Hepatocyte (in vitro differentiated cells): ENCODE measurements at places on chromosomes 16 and 17. TPM values are rescaled to one million over a fixed set of nuclear protein-coding genes. Genes with fewer than 3 reads are reported as not detected.

DNA sequence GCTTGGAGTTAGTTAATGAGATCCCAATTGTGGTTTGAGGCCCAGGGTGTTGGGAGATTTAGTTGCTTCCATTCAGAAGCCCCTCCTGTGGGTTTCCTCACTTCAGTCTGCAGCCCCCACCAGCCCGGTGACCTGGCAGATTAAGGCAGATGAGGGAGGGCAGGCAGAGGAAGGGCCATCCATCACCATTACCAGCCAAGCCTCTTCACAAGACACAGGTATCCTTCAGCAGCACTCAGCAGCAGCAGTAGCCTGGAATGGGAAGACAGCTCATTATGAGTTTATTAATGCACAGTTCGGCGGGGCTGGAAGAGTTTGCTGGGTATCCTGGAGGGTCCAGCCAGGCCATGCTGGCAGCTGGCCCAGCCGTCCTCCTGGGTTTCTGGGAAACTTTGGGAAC lies 90.0 kb upstream of the GPRC5B start:
- H3K27ac ChIP-seq = no peak overlapping the region
- no peak for DNase-seq
- no peaks in the 10 kb centered on the region for H3K4me1 ChIP-seq
- no peak overlapping the region for H3K4me3 ChIP-seq

DNA sequence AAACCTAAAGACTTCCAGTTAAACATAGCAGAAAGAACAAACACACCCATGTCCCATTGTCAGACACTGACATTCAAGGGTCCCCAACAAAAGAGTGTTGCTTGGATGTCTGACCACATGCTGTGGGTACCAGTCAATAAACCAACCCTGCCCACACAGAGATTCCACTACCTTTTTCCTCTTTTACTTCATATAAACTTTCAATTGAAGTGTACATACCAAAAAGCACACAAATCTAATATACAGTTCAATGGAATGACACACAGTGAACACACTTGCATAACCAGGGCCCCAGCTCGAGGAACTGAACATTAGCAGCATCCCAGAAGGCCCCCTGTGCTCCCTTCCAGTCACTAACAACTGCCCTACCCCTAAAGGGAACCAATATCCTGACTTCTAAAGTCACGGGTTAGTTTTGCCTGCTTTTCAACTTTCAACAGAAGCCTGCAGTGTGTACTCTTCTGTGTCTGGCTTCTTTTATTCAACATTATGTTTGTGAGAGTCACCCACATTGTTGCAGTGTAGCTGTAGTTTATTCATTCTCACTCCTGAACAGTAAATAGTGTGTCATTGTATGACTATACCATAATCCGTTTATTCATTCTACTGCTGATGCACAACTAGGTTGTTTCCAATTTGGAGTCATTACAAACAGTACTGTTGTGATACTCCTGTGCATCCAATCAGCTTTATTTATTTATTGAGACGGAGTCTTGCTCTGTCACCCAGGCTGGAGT lies 18.0 kb downstream of the CFDP1 start:
- H3K4me1 ChIP-seq = no peaks in the 10 kb centered on the region
- DNase-seq = no peak
- no peak overlapping the region for H3K27ac ChIP-seq
- H3K4me3 ChIP-seq = no peak overlapping the region
- H3K36me3 ChIP-seq = no peaks in the 10 kb centered on the region

- no peak overlapping the region for H3K27ac ChIP-seq
- H3K36me3 ChIP-seq = no peaks in the 10 kb centered on the region
- DNase-seq = no peak
- no peak overlapping the region for H3K4me3 ChIP-seq
These were observed 74.2 kb upstream of the CCL1 start for GRCh38 chr17:34437188-34437587.

DNA sequence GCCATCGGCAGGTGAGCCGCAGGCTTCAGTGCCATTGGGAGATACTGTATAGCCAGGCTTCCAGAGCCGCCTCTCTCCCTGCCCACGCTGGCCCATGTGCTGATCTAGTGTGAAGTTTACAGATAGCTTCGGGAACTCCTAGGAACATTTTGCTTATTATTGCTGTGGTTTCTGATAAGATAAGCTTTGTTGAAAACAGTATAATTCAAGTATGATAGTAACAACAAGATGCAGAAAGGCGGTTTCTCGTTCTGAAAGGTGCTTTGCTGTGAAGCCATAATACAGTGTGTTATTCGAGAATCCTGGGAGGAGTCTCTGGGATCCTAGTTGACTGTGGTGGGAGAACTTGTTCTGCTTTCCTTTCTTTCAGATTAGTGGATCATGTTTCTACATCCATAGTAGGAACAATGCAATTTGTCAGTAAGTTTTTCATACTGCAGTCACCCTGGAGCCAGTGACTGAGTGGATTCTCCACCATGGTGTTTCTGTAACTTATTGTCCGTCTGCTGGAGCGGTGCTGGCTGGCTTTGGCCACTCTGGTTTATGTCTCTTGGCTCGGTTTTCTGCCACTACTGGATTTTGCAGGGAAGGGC lies 31.5 kb downstream of the RAB11FIP3 start:
- H3K27ac ChIP-seq = peak overlapping the region; percentile 88
- H3K27me3 ChIP-seq = no peaks in the 10 kb centered on the region
- peaks cover 20% of the 10 kb centered on the region for H3K4me1 ChIP-seq
- H3K4me3 ChIP-seq = no peak overlapping the region
- DNase-seq = peak; percentile 53

DNA sequence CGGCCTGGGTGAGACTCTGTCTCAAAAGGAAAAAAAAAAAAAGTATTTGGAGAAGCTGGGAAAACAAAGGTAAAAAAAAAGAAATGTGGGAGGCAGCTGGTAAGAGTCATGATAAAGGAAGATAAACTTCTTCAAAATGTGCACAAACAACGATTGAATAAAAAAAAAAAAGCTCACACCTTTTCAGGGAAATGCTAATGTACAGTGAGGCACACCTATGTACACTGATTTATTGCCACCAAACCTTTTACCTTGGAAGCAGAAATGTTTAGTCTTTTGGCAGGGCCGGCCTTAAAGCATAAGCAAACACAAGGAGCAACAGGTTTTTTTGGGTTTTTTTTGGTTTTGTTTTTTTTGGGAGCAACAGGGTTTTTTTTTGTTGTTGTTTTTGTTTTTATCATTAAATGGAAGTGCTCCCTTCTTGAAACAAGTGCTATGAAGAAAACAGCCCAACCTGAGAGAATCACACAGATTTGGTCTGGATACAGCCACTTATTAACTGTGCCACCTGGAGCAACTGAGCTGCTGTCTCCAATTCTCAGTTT lies 29.8 kb upstream of the KCNJ2 start:
- DNase-seq = no peak
- H3K36me3 ChIP-seq = no peaks in the 10 kb centered on the region
- no peak overlapping the region for H3K27ac ChIP-seq
- no peaks in the 10 kb centered on the region for H3K27me3 ChIP-seq
- H3K4me1 ChIP-seq = peaks cover 15% of the 10 kb centered on the region

- no peaks in the 10 kb centered on the region for H3K27me3 ChIP-seq
- H3K4me3 ChIP-seq = no peak overlapping the region
- no peaks in the 10 kb centered on the region for H3K36me3 ChIP-seq
- H3K4me1 ChIP-seq = peaks cover 5% of the 10 kb centered on the region
- DNase-seq = peak; percentile 84
- H3K27ac ChIP-seq = no peak overlapping the region
These were observed 6.4 kb upstream of the GGT6 start for GRCh38 chr17:4566785-4567184.

- H3K36me3 ChIP-seq = no peaks in the 10 kb centered on the region
- H3K27me3 ChIP-seq = no peaks in the 10 kb centered on the region
- no peak overlapping the region for H3K4me3 ChIP-seq
These were observed 228.5 kb upstream of the PMFBP1 start for GRCh38 chr16:72400257-72401083.

DNA sequence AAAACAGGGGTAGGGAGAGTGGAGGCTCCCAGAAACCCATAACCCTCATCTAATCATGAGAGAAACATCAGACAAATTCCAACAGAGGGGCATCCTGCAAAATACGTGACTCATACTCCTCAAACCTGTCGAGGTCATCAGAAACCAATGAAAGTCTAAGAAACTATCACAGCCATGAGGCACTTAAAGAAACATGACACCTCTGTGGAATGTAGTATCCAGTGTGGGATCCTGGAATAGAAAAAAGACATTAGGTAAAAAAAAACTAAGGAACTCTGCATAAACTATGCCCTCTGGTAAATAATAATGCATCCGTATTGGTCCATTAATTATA lies 16.4 kb downstream of the CDH5 start:
- peak; percentile 52 for DNase-seq
- no peaks in the 10 kb centered on the region for H3K36me3 ChIP-seq

- no peak overlapping the region for H3K4me3 ChIP-seq
- peak; percentile 1 for DNase-seq
- H3K27ac ChIP-seq = no peak overlapping the region
- H3K36me3 ChIP-seq = no peaks in the 10 kb centered on the region
- peaks cover 3% of the 10 kb centered on the region for H3K4me1 ChIP-seq
- H3K27me3 ChIP-seq = no peaks in the 10 kb centered on the region
These were observed 53.6 kb upstream of the ANKFN1 start for GRCh38 chr17:56099649-56100048.

DNA sequence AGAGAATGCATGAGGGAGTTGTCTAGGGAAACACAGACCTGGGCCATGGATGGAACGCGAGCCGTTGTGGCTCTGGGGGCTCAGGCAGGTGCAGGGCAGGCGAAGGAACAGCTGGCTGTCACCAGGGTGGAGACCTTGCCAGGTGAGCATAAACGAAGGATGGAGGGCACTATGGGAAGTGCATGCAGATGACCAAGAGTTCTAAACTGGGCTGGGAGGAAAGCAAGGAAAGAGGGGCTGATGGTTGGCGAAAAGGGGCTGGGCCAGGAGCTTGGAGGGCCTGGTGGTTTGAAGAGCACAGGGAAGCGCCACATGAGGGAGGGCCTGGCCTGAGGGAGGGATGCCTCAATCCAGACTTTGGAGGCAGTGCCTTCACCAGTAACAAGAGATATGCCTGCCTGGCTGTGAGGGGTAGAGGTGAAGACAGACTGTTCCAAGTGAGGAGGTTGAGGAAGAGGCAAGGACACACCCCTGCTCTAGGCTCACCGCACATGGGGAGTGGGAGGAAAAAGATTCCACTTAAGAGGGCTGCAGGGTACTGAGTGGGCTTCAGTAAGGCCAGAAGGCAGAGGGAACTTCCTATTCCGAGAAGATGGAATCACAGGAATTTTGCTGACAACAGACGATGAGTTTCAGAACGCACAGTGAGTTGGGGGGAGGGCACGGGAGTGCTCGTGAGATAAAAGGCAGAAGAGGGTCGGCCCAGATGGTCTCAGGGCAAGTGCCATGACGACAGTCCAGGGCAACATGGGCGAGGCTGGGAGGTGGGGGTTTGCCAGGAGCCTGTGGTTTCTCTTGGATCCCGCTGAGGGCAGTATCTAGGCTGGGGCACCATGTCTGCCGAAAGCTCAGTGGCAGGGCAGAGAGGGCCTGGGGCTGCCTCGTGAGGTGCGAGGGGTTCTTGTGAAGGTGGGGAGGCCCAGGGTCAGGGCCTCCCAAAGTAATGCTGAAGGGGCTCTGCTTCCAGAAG lies 20.6 kb downstream of the B9D1 start:
- no peak for DNase-seq
- peaks cover 51% of the 10 kb centered on the region for H3K4me1 ChIP-seq
- H3K36me3 ChIP-seq = no peaks in the 10 kb centered on the region
- H3K27me3 ChIP-seq = no peaks in the 10 kb centered on the region
- H3K4me3 ChIP-seq = no peak overlapping the region

GRCh38 chr17:34822007-34822739 lies 139.1 kb downstream of the CCT6B start:
- no peaks in the 10 kb centered on the region for H3K36me3 ChIP-seq
- H3K4me1 ChIP-seq = no peaks in the 10 kb centered on the region
- DNase-seq = no peak
- no peak overlapping the region for H3K4me3 ChIP-seq

DNA sequence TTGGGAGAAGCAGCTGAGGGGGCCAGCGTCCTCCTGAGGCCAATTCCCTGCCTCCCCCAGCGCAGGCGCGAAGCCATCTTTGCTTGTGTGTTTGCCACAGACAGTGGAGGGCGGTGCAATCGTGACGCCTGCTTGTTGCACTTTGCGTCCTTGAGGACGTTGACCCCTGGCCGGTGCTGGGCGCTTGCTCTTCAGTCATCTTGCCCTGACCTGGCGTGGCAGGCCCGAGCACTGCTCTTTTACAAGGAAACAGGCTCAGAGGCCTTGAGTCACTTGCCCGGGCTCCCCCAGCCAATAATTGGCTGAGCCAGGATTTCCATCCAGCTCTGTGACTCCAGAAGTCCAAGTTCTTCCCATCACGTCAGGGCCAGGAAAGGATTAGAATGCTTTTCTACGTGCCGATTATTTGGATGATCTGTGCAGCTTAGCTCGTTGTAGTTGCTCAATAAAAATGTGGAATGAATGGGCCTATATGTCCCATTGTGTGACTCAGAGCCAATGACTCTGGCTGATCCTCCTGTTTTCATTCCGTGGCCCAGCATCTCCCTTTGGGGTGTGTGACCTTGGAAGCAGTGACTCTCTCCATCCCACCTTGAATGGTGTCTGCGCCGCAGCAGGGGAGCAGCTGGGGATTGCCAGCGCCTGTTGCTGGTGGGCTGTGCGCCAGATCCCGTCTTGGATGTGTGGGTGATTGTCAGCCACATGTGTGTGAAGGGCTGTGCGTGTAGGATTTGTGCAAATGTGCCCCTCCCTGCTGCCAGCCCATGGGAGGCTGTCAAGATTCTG lies 214.1 kb downstream of the SEC14L1 start:
- no peaks in the 10 kb centered on the region for H3K27me3 ChIP-seq
- no peaks in the 10 kb centered on the region for H3K36me3 ChIP-seq
- no peak overlapping the region for H3K4me3 ChIP-seq
- DNase-seq = peak; percentile 58
- peak overlapping the region; percentile 62 for H3K27ac ChIP-seq

DNA sequence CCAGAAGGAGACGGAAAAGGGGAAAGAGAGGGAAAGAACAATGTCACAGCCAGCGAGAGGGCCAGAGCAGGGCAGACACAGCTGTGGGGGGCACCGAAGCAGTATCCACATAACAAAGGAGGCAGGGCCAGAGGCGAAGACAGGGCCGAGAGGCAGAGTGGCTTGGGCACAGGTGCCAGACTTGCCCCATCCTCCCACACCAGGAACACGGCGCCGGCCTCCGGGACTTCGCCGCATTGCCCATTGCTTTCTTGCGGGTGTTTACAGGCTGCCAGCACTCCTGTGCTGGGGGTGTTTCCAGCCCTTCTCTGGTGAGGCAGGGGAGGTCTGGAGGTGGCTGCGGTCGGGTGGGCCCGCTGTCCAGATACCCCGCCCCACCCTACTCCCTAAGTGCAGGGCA lies 78.0 kb downstream of the ENGASE start:
- no peaks in the 10 kb centered on the region for H3K36me3 ChIP-seq
- H3K4me3 ChIP-seq = no peak overlapping the region
- H3K27ac ChIP-seq = no peak overlapping the region
- no peaks in the 10 kb centered on the region for H3K27me3 ChIP-seq
- no peak for DNase-seq

GRCh38 chr16:84584678-84585077 lies 33.2 kb downstream of the COTL1 start:
- no peaks in the 10 kb centered on the region for H3K27me3 ChIP-seq
- H3K4me3 ChIP-seq = no peak overlapping the region

The PRSS33 gene
- polyA plus RNA-seq = not detected in 2 replicates

The LAT gene
- 2.4 and 6.9 TPM in 2 replicates for polyA plus RNA-seq

The FBXO39 gene
- polyA plus RNA-seq = 0.28 TPM in 1 of 2 replicates, not detected in the other

The NOTUM gene
- polyA plus RNA-seq = 1.2 and 4.7 TPM in 2 replicates

The SYNGR3 gene
- polyA plus RNA-seq = 1.5 and 2.5 TPM in 2 replicates

The CCL16 gene
- polyA plus RNA-seq = not detected in 2 replicates
